ENCODE measurements at places on chromosomes 2 and 18.

DNA sequence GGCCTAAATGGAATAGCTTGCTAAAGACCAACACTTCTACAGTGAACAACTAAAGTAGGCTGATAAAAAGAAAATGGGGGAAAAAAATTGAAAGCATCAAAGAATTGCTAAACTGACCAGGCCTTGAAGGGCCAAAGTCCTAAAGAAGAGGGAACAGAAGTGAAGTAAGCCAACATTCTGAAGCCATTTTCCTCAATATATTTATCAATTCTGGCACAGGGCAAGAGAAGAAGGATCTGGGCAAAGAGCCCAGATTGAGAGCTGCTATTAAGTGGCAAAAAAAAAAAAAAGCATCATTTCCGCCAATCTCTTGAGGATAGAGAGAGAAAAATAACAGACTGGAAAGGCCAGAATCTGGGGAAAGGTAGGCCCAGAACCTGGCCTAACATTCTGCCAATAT lies 25.7 kb downstream of the FANCL start:
- DNase-seq: no peak

- DNase-seq: no peak
Observed at GRCh38 chr18:54867131-54867530, 38.9 kb downstream of the RAB27B start.

DNA sequence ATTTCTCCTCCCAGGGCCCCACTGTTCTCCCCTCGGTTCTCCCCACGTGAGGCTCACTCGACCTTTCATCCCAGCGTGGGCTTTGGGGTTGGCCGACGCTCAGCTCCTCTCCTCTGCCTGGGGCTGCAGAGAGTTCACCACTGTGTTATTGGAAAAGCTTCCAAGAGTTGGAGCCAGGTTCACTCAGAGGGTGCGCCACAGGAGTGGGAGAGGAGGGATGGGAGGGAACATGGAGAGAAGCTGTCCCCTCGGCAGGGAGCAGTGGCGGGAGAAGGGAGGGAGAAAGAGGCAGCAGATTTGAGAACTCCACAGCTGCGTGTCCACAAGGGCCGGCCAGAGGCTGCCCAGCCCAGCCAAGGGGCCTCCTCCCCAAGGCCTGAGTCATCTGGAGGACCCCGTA lies 197.1 kb upstream of the SMAD2 start:
- DNase-seq: no peak

GRCh38 chr2:49567811-49568600 lies 413.7 kb upstream of the FSHR start:
- DNase-seq: no peak

- peak; percentile 59 for DNase-seq
Observed at GRCh38 chr18:9147440-9148202, 11.0 kb downstream of the ANKRD12 start.

GRCh38 chr18:22813648-22814328 lies 119.3 kb upstream of the RBBP8 start:
- DNase-seq: no peak

DNA sequence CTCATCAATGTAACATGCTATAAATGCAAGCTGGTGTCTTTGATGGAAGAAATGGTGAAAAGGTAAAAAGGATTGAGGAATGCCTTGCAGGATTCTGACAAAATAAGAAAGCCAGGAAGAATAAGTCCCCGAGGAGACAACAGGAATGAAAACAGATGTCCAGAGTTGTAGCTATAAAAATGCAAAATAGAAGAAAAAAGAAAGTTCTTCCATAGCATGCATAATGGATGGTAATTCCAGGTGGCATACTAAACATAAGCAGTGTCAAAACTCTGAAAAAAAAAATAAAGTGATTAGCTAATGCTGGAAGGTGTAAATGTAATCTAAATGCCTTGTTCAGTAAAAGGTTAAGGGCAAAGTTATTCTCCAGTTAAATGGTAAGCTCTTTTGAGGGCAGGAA lies 225.9 kb upstream of the CHST9 start:
- no peak for DNase-seq

- no peak for DNase-seq
Observed at GRCh38 chr2:85724731-85725181, 29.0 kb upstream of the ATOH8 start.

GRCh38 chr18:3055816-3056215 lies 42.9 kb upstream of the LPIN2 start:
- DNase-seq: no peak

DNA sequence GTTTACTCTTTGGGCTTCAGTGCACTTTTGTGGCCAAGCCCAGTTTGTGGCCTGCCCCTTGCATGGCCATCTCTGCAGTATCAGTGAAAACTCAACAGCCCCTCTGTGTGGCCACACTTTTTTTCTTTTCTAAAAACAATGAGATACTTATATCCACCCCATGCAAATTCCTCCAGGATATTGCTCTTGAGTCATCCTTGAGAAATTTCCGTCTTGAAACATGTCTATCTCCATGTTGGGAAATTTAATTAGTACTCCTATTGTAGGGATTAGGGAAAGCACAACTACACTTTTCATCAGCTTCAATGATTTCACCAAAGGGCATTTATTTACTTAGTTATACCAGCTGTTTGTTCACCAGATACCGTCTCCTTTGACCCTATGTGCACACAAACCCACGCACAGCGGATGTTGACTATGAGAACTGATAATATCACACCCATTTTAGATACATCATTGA lies 993.1 kb downstream of the TSN start:
- DNase-seq: no peak

DNA sequence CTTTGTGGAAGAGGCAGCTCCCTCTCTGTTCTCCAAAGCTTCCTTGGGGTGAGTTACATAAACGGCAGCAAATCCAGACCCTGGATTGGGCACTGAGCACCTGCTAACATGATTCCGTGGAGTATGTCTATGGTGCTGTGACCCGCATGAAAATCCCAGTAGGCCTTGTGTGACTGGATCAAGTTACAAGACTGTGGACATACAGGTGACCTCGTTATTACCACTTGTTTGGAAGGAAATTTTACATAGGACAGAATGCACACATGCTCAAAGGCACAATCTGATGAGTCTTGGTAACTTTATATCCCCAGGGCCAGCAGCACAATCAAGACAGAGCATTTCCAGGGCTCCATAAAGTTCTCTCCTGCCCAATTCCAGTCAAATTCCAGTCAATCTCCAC lies 120.2 kb upstream of the OTOS start:
- no peak for DNase-seq

- no peak for DNase-seq
Observed at GRCh38 chr2:75518638-75519465, 41.9 kb downstream of the EVA1A start.

- DNase-seq: no peak
Observed at GRCh38 chr2:9735335-9735734, 104.5 kb upstream of the YWHAQ start.

DNA sequence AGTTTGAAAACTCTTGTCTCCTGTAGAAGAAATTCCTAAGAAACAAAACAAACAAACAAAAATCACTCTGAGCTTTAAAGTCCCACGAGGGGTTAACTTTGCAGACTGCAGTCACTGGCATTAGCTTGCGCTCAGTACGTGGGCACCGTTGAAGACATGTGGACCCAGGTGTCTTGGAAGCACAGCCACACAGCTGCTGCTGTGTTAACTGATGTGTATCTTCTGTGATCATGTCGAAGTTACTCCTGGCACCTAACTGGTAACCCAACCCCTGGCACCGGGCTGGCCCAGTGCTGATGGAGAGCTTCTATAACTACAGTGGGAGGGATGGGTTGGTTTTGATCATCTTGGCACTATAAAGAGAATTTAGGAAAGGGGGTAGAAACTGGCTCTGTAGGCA lies 51.6 kb upstream of the FHL2 start:
- DNase-seq: no peak

DNA sequence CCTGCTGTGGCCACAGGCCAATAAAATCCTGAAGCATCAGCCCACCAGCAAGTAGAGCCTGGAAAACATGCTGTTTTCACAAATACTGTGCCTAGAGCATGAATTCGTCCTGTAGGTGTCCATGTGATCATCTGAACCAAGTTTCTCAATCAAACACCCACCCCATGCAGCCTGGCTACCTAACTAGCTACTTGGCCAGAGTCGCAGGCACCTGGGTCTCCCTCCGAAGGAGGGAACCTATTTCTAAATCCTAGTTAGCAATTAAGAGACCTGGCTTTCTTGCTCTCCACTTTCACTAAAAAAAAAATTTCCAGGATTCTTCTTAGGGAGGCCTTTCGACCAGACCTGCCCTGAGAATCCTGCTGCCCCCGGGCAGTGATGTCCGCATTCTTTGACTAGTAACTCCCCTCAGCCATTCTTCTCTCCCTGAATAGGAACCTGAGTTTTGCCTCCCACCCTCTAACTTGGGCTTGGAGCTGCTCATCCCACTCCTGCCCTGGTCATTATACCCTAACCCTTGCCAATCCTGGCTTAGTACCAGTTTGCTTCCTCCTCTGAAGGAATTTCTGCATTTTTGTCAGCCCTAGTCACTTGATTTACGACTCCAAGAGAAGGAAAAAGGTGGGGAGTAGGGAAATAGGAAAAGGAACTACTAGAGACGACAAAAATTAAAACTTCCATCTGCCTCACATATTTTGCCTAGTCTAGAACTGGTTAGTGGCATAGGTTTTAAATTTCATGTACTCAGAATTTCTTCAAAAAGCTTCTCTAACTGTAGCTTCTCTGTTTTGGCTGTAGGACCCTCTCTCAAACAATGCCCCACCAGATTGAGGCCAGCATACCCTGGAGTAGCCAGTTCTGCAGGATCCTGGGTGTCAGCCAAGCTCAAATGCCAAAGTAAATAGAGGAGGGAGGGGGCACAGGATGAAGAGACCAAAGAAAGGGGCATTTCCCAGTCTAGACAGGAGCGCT lies 25.4 kb upstream of the TANK start:
- DNase-seq: no peak

GRCh38 chr2:46387886-46388515 lies 90.8 kb downstream of the EPAS1 start:
- DNase-seq: no peak

DNA sequence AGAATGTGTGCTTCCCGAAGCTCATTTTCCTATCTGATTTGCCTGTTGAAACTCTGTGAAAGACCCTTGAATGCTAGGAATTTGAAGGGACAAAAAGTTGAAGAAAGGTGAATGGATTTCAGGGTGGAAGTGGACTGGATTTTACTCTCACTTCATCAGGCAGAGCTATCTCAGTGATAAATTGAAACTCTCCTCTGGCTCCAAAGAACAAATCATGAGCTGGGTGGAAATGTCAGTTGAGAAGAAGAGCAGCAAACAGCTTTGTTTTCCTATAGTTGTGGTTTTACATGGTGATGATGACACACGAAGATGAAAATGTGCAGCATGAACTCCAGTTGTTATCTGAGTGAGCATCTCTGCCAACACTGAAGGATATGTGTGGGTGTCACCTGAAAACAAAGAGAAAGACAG lies 34.4 kb downstream of the CD28 start:
- DNase-seq: no peak

DNA sequence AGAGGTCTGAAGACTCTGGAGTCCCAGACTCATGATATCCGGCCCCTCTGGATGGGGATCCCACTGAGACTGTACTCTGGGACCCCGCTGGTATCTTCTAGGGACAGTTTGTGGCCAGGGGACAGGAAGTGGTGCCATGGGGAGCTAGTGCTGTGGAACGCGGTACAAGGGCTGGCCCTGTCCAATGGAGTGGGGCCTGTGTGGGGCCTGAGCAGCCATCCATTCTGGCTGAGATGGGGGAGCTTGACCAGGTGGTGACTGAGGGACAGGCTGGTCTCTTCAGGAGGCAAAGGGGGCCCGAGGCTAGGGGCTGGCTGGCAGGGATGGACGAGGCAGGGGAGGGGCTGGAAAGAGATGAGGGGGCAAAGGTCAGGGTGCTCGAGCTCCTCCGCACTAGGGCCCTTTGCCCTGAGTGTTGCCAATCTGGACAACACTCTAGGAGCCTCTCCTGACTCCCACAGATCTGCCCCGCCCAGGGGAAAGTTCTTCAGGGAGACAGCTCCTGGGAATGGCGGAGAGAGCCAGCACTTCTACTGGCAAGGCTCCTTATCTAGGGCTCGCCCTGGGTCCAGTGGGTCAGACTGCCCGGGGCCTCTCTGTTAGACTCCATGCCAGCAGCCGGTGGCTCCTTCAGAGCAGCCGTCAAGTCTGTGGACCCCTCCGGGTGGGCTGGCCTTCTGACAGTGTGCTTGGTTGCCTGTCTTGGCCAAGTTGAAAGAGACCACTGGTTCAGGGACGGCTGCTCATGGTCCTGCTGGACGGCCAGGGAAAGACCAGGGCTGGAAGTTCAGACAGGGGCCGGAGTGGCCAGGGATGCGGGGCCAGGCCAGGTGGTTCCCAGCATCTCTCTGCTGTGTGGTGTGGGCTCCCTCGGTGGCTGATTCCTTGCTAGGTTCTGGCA lies 12.3 kb downstream of the MALL start:
- DNase-seq: no peak

GRCh38 chr2:12674644-12675328 lies 42.0 kb upstream of the TRIB2 start:
- no peak for DNase-seq
